Stimulated activated CD4-positive, alpha-beta T cell treated with anti-CD3 and anti-CD28 coated beads, Interleukin-1b, Interleukin-23, amount 100 ng/mL, for 24 hours (primary cell): ENCODE measurements at places on chromosomes 6 and 20.

- no peak for DNase-seq
Measured at GRCh38 chr6:170099387-170099786, 191.5 kb downstream of the DLL1 start.

DNA sequence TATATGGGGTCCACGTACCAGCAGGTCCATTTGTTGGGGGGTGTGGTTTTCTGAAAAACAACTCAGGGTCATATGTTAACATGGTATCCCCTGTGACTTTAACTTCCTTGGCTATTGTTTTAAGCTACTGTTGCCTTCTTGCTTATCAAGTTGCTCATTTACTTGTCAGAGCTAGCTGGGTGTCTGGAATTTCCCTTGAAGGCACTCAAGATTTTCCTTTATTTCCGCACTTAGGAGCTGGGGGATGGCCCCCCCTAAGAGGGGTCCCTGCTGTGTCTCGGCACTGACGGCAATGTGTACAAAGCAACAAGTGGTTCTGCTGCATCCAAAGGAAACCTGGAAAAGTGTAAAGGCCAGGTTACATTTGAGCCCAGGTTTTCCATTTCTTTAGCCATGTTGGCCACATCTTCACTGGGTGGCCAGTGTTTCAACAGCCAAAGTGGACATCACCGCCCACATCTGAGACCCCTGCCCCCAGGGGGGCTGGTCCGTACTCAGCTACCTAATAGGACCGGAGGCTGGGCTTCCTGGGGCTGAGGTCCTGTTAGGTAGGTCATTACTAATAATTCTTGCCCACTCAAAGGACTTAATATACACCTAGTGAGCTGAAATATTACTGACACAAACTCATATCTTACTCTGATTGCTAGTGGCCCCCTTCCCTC lies 24.8 kb upstream of the SYNDIG1 start:
- no peak for DNase-seq

GRCh38 chr6:115891111-115891669 lies 169.5 kb downstream of the FRK start:
- DNase-seq = no peak

- no peak for DNase-seq
Measured at GRCh38 chr6:80608881-80609280, 502.4 kb downstream of the BCKDHB start.

- DNase-seq = no peak
Measured at GRCh38 chr6:20408851-20409250, 7.2 kb downstream of the E2F3 start.

DNA sequence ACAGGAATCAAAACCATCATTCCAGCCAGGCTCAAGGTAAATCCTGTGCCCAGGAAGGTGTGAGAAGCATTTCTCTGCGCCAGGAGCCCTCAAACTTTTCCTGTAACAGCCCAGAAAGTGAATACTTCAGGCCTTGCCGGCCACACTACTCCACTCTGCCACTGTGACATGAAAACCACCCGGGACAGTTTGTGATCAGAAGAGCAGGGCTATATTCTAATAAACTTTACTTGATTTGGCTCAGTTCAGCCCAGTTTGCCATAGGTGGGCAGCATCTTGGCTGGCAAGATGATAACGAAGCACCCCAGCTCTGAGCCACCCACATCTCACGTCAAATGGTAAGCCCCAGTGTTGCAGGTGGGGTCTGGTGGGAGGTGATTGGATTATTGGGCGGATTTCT lies 249.4 kb downstream of the DLL1 start:
- no peak for DNase-seq

GRCh38 chr20:52031563-52032303 lies 159.8 kb downstream of the ZFP64 start:
- DNase-seq = no peak

GRCh38 chr6:124203101-124203811 lies 399.6 kb downstream of the NKAIN2 start:
- DNase-seq = no peak

GRCh38 chr6:141394565-141395051 lies 738.1 kb upstream of the GJE1 start:
- no peak for DNase-seq

DNA sequence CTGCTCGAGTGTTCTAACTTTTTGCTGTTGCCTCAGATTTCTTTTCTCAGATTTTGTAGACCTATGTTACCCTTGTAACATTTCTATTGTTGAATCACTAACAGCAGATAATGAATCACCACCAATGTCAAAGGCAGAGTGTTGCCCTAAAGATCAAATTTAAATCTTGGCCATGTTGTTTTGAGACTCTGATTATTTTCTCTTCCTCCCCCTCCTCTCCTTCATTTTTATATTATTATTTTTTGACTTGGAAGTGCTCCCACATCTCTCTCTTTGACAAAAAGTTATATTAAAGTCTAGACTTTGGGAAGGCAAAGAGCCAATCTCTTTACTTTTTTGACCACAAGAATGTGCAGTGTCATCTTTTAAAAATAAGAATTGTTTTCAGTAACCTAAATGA lies 422.7 kb downstream of the NKAIN2 start:
- DNase-seq = no peak

- DNase-seq = peak; percentile 16
Measured at GRCh38 chr6:79947191-79948186, at the start of gene ELOVL4. Gene ELOVL4 (minus strand): TSS chr6:79947553. CDS start chr6:79947279, 274 bp downstream.

DNA sequence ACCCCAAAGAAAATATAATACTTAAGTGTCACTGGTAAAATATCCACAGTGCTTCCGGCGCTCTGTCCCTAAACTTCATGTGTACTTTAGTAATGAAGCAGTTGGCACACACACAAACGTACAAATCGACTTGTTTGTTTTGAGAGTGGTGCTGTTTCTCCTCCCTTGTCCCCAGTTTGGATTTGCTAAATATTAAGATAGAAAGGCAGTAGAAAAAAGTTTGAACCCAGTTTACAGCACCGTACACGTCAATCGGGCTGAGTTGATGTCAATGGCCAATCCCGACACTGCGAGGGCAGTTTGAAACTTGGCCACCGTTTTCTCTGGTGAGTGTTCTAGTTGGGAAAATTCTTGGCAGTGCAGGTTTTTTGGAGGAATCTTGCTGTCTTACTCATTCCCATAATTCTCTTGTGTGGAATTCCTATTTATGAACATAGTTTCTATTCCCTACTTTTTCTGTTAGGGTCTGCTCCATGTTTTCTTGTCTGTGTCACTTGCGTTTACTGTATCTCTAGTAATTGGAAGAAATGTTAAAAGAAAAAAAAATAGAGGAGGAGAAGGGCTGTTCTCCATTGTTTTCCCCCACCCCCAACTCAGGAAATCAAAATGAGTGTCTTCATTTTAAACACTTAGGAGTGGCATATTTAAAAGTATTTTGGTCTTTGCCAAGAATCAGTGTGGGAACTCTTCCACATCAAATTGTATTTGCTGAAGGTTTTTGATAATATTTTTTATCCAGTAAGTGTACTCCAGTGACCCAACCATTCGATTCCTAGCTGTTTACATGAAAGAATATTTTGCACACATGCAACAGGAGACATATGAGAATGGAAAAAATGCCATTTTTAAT lies 72.3 kb downstream of the OR2B2 start:
- no peak for DNase-seq

GRCh38 chr20:25061103-25061799 lies 3.3 kb upstream of the ACSS1 start:
- DNase-seq = no peak
